Suppressor macrophage (primary cell): ENCODE measurements at places on chromosomes 4 and X.

GRCh38 chr4:168612450-168613135, 115.7 kb downstream of the PALLD start:
- DNase-seq, result no peak

DNA sequence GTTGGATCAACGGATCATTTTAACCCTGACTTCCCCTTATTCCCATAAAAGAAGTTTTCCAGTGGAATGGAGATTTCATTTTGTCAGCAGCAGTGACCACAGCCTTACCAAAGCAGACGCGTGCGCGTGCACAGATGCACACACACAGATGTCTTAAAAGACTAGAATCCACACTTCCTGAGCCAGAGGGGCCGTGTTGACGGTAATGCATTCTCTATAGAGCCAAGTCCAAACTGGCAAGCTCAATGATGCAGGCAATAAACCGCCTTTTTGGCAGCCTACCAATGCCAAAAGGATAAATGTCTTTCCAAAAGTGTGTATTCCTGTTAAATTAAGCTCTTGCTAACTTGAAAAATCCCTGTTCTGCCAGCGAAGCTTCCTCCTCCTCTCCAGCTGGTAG, 18.8 kb upstream of the CLDN34 start:
- DNase-seq, result no peak

DNA sequence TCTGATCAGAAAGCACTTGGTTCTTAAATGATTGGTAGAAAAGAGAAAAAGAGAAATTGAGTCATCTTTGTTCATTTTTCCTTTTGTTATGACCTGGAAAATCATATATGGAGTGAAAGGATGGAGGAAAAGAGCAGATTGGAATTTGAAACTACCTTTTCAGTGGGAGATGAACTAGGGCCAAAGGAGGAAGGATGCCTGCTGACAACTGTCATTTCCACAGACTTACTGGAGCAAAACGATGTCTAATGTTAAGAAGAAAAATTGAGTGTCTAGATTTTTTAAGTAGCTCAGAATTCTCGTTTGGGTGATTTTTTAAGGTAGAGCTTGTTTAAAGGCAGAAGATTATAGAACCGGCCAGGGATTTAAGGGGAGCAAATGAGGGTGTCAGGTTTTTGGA, 144.6 kb upstream of the KCNIP4 start:
- DNase-seq, result no peak

- peak; percentile 4 for DNase-seq
Measured at GRCh38 chr4:109435635-109436034, 2.0 kb downstream of the SEC24B start.

- no peak for DNase-seq
Measured at GRCh38 chr4:81571105-81571504, 99.4 kb upstream of the RASGEF1B start.

GRCh38 chrX:45765281-45765680, 564.6 kb upstream of the DIPK2B start:
- DNase-seq, result no peak

- DNase-seq, result no peak
Measured at GRCh38 chr4:3863841-3864741, 97.9 kb downstream of the ADRA2C start.

DNA sequence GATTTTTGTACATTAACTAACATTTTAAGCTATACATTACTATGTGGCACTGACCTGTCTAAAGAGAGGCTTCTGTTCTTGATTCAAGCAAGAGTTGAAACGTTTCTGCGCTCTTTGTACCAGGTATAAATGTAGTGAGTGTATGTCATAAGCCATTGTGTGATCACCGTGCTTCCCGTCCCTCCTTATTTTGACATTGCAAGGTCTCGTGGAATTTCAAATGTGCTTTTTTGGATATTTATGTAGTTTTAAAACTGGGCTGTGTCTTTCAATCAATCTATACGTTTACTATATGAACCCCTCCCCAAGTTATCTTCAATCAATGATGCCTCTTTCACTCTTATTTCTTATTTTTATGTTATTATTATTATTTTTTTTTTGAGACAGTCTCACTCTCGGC, at the start of gene KLHL15:
Gene KLHL15 (minus strand): TSS at position 101 of the 400 bp plus-strand sequence. CDS start 20,493 bp downstream, outside the sequence.
- no peak for DNase-seq

GRCh38 chrX:39427492-39427891, 626.2 kb downstream of the MID1IP1 start:
- peak; percentile 60 for DNase-seq
